ENCODE measurements at places on chromosomes 11 and 22.

DNA sequence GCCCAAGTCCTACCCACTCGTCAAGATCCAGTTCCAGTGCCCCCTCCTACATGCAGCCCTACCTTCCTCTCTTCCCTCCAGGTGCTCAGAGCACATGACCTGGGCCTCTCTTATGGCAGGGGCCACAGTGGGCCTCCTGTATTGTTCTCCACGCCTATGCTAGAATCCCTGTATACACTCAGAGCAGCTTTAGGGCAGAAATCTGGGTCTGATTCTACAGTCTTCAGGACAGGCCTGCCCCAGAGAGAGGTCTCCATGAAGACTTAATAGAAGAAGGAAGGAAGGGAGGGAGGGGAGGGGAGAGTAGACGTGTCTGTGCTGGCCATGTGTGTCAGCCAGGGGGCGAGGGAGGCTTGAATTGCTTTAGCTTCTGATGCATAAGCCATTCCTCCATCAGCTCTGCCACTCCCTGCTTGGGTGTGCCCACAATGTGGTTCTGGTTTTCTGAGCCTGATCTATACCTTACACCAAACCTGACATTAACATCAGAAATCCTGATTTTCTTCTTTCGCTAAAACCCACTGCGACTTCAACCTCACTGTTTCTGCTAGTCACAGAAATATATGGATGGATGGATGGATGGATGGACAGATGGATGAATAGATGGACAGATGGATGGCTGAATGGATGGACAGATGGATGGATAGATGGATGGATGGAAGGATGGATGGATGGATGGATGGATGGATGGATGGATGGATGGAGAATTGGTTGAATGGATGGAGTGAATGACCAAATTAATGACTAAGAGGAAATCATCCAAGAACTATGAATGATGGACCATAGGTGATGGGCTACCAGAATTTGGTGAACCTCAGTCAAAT is 56.6 kb upstream of the PRDM11 start:
- no peak for DNase-seq

DNA sequence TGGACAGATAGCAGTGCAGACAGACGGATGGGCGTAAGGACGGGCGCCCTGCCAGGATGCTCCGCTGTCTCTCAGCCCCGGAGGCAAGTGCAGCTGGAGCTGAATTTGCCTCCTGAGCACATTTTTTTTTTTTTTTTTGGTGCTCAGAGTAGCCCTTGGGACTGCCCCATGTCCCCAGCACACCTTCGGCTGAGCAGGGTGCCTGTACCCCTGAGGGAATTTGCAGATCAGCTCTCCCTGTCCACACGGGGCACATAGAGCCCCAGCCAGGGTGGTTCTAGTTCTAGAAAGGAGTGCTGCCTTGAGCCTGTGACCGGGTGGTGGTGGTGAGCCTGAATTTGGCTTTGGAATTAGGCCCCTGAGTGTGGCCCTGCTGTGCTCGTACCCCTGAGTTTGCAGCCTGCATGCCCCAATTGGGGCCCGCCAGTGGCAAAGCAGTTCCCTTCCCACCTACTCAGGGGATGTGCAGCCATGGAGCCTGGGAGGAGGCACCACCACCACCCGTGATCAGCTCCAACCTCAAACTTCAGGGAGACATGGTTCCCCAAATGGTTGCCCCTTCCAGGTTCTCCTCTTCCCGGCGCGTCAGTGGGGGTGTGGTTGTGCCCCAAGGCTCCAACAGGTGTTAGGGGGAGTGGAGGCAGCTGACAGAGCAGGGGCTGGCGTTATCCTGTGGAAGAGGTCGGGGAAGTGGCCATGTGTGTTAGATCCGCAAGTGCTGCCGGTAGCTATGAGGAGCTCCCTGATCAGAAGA is 1232.7 kb downstream of the BRD1 start:
- DNase-seq: no peak

GRCh38 chr11:45885274-45885920 is at the start of gene MAPK8IP1:
TSS of gene MAPK8IP1 (plus strand) at chr11:45885651. CDS start at chr11:45885821, 170 bp downstream.
- no peak for DNase-seq

GRCh38 chr11:119483341-119483880 is 60.4 kb upstream of the THY1 start:
- no peak for DNase-seq

GRCh38 chr22:23910496-23911190 is 16.5 kb downstream of the MIF start:
- no peak for DNase-seq

DNA sequence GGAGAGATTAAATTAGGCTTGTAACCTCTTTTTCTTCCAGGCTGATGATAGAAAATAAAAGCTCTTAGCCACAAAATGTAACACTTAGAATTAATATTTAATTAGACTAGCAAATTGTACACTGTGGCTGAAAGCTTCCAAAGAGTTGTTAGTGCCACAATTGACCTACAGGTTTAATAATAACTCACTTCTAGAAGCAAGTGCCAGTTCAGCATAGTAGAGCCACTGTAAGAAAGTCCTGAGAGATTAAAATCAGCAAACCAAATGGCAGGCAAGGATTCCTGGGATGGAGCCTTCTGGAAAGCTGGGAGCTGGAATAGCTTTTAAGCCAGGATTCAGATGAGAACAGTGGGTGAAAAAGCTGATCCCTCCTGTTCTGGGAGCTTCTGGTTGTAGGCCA is 131.0 kb downstream of the ELP4 start:
- DNase-seq: no peak

GRCh38 chr11:75644946-75645345 is 23.9 kb downstream of the MAP6 start:
- DNase-seq: no peak

DNA sequence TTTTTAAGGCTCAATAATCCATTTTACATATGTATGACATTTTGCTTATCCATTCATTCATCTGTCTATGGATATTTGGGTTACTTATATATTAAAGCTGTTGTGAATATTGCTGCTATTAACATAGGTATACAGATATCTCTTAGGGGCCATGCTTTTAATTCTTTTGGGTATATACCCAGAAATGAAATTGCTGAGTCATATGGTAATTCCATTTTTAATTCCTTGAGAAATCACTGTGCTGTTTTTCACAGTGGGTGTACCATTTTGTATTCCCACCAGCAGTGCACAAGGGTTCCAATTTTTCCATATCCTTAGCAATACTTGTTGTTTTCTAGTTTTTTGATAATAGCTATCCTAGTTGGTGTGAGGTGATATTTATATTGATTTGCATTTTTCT is 19.0 kb downstream of the PRMT3 start:
- no peak for DNase-seq

- DNase-seq: no peak
Measured at GRCh38 chr22:29380032-29380781, 8.2 kb downstream of the AP1B1 start.

DNA sequence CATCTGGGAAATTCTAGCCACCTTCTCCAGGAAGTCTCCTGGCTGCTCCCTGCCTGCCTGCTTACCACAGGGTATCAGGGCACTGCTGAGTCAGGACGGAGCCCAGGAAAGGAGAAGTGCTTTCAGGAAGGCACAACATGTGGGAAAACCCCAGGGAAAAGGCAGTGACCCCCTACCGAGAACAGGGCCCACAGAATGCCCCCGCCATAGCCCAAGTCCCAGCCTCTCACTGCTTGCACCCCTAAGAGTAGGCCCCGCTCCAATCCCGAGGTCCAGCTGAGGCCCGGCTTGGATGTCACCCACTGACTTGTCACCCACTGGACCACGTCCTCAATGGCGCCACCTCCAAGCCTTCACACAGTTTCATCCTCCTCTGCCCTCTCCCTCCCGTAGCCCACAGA is 34.1 kb downstream of the ARAP1 start:
- DNase-seq: no peak

DNA sequence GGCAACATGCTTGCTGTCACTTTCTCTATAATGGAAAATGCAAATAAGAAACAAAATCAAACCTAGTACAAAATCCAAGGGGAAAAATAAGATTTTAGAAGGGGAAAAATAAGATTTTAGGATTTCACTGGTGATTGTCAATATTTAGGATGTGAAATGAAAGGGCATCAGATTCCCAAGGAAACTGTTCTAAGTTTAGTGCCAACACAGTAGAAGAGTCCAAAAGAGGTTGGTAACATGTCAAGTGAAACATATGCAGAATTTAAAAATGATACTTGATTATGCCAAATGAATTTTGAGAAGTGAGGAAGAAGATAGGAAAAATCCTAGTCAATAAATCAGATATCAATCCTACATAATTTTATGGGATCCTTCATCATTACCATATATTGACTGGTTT is 45.7 kb upstream of the ARL14EP start:
- no peak for DNase-seq

GRCh38 chr11:44868021-44868420 is 82.7 kb downstream of the TP53I11 start:
- no peak for DNase-seq

DNA sequence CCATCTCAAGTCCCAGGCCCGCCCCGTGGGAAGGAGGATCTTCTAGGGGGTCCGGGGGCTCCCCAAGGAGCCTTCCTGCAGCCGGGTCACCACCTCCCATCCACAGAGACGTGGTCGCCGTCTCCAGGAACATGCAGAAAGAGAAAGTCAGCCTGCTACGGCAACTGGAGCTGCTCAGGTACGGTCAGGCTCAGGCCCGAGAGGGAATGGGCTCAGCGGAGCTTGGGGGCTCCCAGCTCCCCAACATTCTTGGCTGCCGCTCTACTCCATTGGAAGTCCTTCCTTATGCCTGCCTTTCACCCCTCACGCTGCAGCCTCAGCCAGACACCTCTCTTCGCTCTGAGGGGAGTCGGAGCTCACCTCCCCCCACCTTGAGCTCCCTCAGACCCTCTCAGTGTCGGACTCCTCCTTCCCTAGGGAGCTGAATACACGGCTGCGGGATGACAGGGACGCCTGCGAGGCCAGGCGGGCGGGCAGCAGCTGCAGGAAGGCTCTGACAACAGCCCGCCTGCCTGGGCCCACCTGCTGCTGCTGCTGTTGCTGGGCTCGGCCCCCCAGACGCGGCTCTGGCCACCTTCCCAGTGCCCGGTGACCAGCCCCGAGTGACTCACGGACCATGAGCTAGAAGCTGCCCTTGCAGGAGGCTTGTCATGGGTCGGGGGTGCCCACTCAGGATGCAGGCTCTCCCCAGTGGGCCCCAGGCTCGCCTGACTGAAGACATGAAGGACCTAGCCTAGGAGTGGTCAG is 1.5 kb upstream of the CD151 start:
- DNase-seq: no peak

DNA sequence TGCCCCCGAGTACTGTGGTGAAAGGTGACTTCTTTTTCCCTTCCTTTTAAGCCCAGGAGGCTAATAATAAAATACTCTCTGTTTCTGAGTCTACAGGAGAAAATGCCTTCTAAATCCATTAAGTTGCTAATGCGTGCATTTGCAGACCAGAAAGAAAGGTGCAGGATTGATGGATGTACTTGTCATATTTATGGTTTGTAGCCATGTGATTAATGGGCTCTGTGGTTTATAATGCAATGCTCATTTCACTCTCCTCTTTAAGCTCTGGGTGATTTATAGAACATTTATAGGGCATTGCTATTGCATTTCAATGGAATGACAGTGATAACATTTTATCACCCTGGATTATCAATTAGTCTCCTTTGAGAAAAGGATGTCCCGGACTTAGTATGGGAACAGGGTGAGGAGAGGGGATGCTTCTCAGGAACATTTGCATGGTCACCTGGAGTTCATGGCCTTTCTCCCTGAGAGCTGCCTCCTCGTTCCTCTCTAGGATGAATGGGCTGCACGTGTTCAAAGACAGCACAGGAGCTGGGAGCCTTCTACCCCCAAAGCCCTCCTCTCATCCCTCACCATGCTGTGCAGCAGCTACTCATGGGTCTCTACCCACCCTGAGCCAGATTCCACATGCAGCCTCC is 82.8 kb upstream of the HMGXB4 start:
- no peak for DNase-seq

Measured in umbilical cord (tissue), 2 donors.